ENCODE measurements at places on chromosomes 11 and 22.

GRCh38 chr11:60810569-60810968, 25.4 kb downstream of the MS4A10 start:
- no peak for DNase-seq

- DNase-seq, result no peak
These were observed 211.3 kb downstream of the MYO18B start for GRCh38 chr22:25953276-25953675.

- DNase-seq, result no peak
These were observed at the start of gene PPP6R3 for GRCh38 chr11:68460741-68461574. TSS of gene PPP6R3 (plus strand) at chr11:68460752. CDS start at chr11:68537665, 76,913 bp downstream.

GRCh38 chr11:115922876-115923275, 418.7 kb upstream of the CADM1 start:
- no peak for DNase-seq

DNA sequence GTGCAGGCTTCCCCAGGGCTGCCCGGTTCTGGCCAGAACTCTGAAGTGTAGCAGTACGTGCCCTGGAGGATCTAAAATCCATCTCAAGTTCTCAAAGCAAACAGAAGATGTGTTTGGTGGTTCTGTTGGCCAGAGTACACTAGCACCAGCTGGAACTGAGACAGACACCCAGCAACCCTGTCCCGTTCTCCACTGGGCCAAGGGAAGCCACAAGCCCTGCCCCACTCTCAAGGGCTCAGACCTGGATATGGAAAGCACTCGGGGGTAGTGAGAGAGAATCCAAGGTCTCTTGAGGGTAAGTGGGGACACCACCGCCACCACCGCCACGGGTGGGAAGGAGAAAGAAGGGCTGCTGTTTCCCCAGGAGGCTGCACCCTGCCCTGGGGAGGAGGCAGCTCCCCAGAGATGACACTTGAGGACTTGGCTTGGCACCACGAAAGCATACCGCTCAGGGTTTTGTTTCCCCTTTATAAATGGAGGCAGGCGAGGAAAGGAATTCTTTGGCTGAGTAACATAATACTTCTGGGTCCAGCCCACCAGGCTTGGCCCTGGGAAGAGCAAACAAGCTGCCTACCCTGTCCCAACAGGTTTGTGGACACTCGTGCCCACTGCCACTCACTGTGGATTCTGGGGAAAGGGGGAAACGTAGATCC, 56.1 kb upstream of the POU2AF1 start:
- DNase-seq, result no peak

GRCh38 chr22:27804470-27805297, 3.1 kb upstream of the MN1 start:
- DNase-seq, result no peak

DNA sequence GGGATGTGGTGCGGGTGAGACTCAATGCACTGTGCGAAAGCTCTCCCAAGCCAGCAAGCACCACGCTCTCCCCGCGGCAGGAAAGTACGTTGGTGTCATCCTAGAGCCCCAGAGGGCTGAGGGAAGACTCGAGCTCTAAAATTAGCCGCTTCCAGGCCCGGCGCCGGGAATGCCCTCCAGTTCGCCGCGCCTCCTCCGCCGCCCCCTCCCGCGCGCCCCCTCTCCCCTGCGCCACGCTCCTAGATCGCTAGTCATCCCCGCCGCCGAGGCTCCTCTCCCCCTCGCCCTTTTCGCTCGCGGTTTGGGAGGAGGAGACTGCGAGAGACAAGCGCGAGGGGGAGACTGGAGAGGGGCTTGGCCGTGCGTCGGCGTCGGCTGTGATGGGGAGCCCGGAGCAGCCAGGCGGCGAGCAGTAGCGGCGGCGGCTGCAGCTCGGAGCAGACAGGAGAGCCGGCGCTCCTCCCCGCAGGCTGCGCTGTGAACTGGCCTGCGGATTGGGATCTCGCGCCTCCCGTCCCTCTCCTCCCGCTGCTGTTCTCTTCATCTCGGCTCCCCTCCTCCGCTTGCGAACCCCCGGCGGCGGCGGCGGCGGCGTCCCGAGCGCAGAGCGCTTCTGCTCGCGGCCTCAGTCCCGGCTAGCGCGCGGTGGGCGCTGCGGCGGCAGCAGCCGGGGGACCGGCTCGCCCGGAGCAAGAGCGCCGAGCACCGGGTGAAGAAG, at the start of gene FAT3:
Gene FAT3 (plus strand): TSS at position 412 of the 718 bp plus-strand sequence. CDS start 127,295 bp downstream, outside the sequence.
- DNase-seq, result no peak

DNA sequence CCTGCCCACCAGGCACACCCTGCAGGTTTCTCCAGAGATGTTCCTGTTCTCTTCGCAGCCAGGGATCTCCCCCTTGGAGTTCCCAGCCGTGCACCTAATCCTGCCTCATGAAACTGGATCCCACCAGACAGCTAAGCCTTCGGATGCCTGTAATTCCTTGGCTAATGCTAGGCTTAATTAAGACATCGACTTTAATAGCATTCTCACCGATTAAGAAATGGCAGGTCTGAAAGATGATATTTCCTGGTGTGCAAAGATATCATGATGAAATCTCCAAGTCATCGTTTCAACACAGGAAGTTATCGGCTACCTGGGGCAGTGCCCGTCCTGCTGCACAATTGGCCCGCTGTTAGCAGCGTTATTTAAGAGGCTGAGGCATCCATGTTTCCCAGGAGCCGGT, 41.5 kb upstream of the CCND1 start:
- DNase-seq, result no peak

DNA sequence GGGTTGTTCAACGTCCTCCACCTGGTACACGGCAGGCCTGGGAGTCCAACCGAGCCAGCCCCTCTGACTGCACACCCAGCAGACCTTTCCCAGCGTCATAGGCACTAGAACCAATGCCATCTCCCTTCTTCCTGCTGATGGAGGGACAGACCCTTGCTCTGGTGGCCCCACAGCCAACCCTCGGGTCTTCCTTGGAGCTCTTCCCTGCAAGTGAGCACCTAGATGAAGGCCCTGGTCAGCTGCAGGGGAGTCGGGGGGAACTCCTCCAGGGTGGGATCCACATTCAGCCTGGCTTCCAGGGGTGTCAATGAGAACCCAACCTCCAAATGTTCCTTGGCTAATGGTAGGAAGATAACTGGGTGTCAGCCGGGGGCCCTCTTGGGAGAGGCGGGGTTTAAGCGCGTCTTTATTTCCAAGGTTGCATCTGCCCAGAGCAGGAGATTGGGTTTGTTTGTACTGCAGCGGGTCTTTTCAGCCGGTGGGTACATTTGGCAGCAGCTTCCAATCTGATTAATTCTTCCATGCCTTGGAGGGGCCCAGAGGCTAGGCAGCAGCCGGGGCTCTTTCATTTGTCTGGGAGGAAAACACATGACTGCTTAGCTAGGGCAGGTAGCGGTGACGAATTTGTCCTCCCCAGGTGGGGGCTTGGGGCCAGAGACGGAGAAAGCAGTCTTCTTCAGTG, 56.0 kb upstream of the SHISAL1 start:
- DNase-seq, result no peak

GRCh38 chr22:21650280-21650679, 8.2 kb downstream of the SDF2L1 start:
- no peak for DNase-seq

DNA sequence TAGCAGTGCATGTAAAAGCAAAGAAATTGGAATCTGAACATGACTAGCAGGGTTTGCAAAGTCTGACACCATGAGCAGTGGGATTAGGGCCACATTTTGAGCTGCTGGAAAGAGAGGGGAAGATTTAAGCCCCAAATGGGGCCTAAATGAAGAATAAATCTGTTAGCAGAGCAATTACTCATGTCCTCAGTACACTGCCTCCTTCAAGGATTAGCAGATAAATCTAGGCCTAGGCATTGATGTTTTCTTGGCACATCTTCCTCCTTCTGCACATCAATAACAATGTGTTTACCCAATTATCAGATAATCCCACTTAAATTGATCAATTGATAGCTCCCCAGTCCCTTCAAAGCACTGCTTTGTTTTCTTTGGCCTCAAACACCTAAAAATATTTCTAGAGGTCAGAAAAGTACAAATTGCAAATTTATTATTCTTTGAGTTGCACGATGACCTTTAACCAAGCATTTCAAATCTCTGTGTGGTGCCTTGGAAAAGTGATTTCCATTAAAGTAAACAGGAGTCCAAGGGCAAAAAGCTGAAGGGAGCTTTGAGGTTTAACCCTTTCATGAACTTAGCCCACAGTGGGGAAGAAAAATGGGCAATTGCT, 514.7 kb upstream of the CHORDC1 start:
- DNase-seq, result no peak

DNA sequence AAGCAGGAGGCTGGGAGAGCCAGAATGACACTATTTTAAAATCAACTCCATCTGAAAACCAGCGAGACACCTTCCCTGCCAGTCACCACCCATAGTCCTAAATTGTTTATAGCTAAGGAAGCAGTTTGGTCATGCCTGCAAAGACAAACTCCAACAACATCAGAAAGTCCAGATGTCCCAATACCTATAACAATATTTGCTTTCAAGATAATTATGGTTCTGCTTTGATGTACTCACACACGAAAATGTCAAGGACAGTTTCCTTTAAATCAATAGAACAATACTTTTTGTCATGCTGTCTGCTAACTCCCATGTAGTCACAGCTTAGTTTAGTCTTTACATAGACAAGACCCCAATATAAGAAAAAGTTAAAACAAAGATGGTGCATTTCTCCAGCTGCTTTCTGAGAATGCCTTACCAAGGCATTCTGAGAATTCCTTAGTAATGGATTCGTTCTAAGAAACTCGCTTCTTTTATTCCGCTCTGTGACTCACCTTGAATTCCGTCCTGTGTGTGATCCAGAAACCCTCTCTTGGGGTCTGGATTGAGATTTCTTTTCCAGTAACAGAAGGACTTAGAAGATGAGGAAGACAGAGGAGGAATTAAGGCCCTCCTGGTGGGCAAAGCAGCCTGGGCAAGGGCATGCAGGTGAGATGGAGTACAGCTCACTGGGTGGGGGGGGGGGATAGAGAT, 9.6 kb upstream of the SCGB2A2 start:
- no peak for DNase-seq

DNA sequence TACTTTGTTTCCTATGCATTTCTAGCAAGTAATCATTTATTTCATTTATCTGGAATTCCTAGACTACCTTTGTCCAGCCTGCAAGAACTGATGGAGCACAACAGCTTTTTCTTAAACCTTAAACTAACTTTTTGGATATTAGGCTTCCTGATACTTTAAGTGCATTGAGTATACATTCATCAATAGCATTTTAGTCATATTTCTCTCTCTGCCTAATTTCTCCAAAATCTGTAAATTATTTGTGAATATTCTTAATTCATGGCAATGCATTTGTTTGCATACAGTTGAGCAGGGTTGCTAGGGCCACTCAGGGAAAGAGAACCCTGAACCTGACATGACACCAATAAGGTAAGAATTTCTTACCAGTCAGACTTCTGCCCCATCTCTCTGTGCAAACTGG, 29.1 kb upstream of the APLNR start:
- DNase-seq, result no peak

GRCh38 chr11:7450836-7451235, 34.5 kb upstream of the OLFML1 start:
- no peak for DNase-seq

- DNase-seq, result no peak
These were observed 9.0 kb downstream of the SLC43A1 start for GRCh38 chr11:57506522-57506921.

DNA sequence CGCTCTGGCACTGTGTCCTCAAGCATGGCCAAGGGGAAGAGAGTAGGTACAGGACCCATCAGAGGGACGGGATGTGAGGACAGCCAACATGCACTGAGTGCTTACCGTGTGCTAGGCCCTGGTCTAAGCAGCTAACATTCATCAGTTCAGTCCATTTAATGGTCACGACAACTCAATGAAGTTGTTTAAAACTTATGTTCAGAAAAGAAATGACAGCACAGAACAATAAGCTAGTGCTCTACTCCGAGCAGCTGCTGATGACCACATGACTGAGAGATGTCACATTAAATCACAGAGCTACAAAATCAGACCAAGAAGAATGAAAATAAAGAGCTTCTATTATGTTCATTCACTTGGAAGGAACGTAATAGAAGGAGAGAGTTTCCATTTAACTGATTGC, 26.3 kb downstream of the PRDM10 start:
- DNase-seq, result no peak

DNA sequence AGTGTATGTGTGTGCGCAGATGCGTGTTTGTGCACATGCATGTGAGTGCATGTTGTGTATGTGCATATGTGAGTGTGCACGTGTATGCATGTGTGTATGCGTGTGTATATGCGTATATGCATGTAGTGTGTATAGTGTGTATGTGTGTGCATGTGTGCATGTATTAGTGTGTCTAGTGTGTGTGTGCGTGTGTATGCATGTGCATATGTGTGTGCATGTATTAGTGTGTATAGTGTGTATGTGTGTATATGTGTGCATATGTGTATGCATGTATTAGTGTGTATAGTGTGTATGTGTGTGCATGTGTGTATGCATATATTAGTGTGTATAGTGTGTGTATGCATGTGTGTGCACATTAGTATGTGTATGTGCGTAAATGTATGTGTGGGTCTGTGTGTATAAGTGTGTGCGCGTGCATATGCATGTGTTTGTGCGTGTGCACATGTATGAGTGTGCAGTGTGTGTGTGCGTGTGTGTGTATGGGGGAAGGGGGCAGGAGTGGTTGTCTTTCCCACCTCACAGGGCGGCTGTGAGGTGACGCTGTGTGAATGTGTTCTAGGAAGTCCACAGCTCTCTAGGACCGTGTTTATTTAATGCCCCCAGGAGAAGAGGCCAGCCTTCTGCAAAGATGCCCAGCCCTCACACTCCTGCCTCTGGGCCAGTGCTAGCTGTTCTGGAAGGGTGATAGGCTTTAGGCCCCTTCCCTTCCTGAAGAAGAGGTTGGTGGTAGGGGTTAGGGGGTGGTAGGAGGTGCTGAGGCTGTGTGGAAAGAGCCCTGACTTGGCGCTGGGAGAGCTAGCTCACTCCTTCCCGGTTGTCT, 114.6 kb downstream of the CEP164 start:
- DNase-seq, result no peak
